Fibroblast of skin of left biceps (primary cell): ENCODE measurements at places on chromosomes 3 and 15.

DNA sequence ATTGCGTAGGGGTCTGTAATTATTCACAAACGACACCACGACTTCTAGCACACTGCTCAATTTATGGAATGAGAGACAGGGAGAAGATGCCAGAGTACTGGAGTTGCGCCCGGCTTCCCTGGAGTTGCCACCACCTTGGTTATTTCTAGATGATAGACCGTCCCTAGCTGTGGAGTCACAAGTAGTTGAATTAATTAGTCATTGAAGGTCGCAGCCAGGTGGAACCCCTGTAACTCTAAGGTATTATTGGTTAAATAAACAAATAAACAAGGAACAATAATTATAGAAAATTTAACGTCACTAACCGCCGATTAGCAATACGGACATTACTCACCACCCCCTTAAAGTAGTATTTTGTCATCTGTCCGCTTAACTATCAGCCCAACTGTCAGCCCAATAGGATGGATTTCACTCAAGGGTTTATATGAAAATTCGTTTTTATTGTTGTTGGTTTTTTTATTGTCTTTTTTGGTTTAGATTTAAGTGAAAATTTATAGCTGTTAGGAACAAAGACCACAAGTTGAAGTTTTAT, 911 bp upstream of the AZI2 start:
- DNase-seq = no peak

DNA sequence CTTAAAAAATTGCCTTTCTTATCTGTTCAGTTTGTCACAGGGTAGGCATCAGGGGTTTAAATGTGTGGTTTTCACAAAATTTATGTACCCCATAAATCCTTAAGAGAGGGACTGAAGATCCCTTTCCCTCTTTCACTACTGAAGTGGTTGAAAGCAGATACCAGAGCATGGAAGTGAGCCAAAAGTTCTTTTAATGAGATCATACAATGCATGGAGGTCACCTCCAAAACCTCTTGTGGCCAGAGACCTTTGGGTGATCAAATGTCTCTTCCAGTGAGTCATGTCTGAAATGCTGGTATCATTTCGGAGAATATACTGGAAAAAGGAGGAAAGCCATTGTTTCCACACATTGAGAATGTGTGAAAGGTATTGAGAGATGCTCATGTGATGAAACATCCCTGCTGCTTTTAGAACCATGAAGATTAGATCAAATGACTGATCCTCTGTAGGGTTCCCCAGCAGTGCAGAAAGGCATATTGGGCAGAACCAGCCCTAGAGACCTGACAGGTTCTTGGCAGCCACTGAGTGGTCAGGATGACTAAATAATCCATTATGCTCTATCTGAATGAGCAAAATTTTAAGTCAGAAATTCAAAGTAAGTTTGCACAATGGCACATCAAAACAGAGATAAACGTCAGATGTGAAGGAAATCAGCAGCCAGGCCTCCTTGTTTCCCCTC, 165.8 kb upstream of the SLC2A2 start:
- peak; percentile 52 for DNase-seq

DNA sequence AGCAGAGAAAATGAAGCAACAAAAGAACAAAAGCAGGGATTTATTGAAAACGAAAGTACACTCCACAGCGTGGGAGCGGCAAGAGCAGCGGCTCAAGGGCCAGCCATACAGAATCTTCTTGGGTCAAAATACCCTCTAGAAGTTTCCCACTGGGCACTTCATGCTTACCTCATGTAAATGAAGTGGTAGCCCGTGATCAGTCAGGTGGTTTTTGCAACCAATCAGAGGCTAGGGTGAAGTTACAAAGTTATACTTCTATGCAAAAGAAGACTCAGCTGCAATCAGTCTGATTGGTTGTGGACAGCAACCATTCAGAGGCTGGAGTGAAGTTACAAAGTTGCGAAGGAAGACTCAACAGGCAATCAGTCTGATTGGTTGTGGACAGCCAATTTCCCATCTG, 37.8 kb upstream of the TRH start:
- DNase-seq = peak; percentile 23

GRCh38 chr15:59339252-59339672, 33.4 kb downstream of the MYO1E start:
- no peak for DNase-seq

DNA sequence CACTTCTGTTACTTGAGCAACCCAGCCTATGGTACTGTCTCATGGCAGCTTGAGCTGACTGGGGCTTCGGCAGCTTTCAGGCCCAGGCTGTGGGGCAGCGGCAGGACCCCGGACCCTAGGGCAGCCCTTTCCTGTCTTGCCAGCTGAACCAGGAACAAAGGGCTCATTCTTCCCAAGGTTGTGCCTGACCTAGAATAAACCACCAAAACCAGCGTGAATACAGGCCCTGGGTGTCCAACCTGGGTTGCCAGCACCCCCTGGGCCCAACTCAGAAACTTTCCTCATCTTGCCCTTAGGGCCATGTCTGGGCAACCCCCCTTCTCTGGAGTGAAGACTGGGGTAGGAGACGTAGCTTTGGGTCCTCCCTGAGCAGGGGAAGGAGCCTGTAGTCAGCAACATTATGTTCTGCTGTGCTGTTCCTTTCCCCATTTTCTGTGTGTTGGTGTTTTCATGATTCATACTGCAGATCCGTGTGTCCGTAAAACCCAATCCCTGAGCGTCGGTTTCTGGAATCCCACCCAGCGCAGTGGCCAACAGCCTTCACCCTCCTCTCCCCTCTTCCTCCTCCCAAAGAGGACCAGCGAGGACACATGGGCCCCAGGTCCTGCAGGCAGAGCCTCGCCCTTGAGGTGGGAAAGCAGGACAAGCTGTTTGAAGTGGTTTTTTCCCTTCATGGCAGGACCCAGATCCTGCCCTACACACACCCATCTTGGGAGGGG, 33.5 kb downstream of the TKT start:
- DNase-seq = no peak

- no peak for DNase-seq
Observed at GRCh38 chr15:62280625-62281024, 115.5 kb upstream of the C2CD4B start.

DNA sequence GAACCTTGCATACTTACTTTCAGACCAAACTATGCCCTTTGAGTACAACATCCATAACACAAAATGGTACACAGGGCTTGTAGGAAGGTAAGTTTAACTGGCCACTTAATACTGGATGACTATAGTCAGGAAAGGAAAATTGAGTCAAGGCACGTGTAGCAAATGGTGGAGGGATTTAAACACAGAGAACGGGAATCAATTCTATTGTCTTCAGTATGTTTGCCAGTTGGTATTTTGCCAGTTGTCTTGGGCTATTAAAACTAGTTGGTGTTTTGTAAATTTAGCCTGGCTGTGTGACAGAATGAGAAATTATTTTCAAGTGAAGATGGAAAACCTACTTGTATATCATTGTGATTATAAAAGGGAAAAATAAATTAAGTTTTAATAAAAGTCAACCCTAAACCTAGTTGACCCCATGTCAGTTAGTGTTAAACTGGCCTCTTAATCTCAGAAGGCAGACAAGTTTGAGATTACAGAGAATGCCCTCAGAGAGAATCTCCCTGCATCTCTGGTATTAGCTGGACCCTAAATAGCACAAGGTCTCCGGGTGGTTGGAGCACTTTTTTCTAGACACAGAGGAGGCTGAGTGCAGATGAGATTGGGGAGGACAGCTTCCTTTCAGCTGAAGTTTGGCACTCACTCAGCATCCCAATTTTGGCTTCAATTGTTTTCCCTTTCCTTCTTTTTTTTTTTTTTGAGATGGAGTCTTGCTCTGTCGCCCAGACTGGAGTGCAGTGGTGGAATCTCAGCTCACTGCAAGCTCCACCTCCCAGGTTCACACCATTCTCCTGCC, 91.2 kb downstream of the MB21D2 start:
- no peak for DNase-seq

- no peak for DNase-seq
Observed at GRCh38 chr3:13301286-13301987, 118.7 kb downstream of the NUP210 start.

GRCh38 chr3:6220447-6220846, 640.5 kb upstream of the GRM7 start:
- no peak for DNase-seq

DNA sequence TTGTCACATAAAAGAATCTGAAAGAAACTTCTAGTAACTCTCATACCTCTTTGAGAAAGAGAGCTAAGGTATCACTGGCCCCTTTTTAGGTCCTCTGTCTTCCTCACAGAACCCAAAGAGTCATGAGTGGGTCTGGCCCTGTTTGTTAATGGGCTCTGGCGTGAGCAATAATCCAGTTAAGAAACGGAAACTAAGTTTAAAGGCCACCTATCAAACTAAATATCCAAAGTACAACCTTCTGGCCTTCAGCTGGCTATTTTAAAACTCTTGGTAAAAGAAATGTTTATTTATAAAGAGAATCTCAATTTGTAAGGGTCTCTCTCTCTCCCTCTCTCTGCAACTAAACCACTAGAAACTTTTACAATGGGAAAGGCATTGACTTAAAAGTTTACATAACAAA, 71.0 kb upstream of the STRIT1 start:
- no peak for DNase-seq

GRCh38 chr3:123696808-123697207, 112.0 kb upstream of the HACD2 start:
- no peak for DNase-seq

DNA sequence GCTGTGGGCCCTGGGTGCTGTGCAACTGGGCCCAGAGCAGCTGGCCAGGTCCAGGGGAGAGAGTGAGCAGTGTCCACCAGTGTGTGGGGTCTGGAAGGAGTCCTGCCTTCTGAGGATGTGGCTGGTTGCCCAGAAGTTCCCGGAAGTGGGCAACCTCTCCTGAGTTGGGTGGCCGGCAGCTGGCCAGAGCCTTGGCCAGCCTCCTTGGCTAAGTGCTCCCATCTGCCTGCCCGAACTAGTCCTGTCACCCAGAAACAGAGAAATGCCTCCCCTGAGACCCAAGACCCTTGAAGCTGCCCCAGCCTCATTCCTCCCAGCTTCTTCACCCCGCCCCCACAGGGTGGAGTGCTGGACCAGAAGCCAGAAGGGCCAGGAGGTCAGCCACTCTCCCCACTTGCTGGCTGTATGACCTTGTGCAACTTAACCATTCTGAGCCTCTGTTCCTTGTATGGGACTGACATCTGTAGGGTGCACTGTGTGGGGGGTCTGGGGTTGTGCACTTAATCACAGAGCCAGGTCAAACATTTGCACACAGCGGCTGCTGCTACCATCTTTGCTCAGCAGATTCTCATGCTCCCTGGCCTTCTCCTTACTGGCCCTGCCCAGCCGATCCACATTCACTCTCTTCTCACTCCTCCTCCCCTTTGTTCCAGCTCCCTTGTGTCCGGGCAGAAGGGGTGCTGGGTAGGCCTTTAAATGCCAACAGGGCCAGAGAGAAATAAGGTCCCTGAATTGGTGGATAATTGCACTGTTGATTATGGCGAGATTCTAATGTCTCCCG, 7.5 kb upstream of the ALAS1 start:
- DNase-seq = no peak

DNA sequence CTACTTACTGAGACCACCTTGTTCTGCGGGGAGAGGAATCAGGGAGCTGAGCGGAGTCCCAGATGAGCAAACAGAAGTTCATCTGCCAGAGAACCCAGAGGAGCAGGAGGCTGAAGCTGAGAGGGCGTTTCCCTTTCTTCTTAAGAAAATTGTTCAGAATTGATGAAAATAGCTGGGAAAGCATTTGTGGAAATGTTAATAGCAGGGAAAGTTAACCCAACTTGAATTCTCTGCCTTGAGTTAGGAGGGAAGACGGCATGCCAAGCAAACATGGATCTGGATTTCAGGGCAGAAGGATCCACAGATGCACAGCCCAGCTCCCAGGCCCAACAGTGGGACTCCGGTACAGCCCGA, 23.2 kb downstream of the CRABP1 start:
- no peak for DNase-seq

- DNase-seq = peak; percentile 85
Observed at GRCh38 chr15:39579487-39580116, 1.3 kb upstream of the THBS1 start.

GRCh38 chr3:178480795-178481194, 55.4 kb upstream of the KCNMB2 start:
- no peak for DNase-seq

DNA sequence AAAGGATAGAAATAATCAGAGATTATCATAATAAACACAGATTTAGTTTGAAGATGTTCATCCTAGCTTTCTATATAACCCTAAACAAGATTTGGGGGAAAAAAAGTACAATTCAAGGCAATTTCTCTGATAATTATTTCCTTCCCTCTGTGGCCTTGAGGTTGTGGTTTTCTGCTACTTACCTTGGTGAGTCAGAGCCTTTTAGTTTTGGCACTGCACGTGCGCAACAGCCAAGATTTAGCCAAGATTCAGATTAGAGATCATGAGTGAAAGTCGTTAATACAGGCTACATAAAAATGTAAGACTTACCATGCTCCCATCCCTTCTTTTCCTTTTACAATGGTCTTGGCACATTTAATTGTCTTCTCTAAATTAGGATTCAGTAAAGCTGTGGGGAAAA, 6.7 kb downstream of the LYZL4 start:
- DNase-seq = no peak

DNA sequence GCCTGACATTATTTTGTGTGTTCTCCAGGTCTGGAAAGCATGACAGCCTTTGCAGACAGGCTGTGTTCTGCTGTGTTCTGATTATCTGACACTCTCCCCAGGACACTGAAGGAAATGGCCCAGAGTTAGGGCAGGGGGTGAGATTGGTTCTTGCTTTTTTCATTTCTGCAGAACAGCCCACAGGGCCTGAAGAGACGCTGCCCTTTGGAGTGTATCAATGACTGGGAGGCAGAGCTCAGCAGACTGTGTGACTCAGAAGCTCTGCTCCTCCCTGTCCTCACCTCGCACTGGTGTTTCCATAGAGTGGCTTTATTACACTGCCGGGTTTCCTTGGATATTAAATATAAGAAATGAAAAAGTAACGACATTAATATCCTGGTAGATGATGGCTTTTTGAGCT, 523.6 kb downstream of the NTRK3 start:
- DNase-seq = no peak

- DNase-seq = no peak
Observed at GRCh38 chr3:39141171-39141995, 12.0 kb downstream of the CSRNP1 start.

DNA sequence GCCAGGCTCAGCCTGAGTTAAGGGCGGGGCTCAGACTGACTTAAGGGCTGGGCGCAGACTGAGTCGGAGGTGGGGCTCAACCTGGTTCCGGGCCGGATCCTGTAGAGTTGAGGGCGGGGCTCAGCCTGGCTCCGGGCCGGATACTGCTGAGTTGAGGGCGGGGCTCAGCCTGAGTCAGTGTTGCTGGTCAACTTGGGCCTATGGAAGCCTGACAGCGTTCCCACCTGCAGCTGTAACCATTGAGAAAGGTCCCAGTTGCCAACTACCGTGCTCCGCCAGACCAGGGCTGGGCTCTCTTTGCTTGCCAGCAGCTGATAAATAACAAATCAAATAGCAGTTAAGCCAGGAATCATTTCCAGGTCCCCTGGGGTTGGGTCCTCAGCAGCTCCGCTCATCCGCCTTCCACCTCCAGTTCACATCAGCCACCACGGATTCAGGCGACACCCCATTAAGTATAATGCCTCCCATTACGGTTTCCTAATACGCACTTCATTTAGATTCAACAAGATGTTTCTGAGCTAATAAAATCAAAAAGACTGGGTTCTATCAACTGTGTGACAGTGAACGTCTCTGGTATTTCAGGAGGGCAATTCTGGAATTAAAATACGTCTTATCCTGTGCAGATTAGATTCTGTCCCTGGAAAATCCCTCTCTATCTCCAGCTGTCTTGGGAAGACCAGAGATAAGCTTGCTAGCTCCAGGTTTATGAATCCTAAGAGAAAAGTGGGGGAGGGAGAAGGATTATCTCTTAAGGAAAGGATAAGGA, 7.3 kb downstream of the GRIP2 start:
- DNase-seq = no peak
